ENCODE measurements at places on chromosomes 12 and 14.

GRCh38 chr12:89920866-89921265, 212.2 kb upstream of the ATP2B1 start:
- no peak for DNase-seq

DNA sequence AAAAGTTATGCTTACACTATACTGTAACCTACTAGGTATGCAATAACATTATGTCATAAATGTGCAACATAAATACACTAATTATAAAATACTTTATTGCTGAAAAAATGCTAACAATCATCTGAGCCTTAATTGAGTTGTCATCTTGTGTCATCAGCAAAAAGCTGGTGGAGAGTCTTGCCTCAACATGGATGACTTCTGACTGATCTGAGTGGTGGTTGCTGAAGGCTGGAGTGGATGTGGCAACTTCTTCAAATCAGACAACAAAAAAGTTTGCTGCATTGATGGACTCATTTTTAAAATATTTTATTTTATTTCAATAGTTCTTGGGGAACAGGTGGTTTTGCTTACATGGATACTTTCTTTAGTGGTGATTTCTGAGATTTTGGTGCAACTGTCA, 93.9 kb upstream of the AMN1 start:
- DNase-seq = no peak

DNA sequence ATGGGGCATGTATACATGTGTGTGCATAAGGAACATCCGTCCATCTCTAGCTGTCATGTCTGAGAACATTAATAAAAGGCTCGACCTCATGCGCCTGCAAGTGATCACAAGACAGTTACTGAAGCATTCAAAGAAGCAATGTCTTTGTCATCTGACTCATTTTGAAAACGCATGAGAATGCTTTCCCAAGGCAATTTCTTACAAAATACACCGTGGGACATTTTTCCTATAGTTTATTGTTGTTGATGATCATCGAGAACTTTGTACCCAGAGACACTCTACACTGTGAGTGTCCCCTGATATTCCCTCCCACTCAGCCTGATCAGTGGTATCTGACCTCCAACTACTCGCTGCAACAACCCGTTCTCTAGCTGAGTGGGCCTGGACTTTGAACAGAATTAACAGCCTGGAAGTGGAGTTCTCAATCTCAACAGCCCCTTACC, 68.1 kb downstream of the ETV6 start:
- DNase-seq = no peak

- no peak for DNase-seq
Measured at GRCh38 chr12:5138256-5138655, 94.6 kb downstream of the KCNA5 start.

DNA sequence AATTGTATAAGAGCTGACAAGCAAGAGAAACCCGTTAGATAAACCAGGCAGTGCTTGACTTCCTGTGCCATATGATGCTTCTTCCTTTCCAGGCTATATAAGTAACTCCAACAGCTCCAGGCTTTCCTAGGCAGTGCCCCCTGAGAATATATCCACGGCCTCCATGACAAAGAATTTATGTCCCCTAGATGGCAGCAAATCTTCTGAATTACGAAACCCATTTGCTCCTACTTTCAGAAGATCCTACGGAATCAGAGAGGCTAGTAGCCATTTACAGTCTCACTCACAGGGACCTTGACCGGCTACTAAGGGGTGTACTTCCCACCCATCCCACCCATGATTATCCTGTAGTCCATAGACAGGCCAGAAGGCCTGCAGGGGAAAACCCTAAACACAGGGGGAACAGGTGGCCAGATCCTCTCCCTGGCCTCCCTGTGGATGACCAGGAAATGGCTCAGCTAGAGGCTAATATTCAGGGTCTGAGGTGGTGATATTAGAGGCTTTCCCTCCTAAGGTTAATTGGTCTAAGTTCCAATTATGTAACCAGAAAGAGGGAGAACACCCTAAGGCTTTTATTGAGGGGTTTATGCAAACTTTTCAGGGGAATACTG, 77.2 kb upstream of the DCD start:
- DNase-seq = no peak

DNA sequence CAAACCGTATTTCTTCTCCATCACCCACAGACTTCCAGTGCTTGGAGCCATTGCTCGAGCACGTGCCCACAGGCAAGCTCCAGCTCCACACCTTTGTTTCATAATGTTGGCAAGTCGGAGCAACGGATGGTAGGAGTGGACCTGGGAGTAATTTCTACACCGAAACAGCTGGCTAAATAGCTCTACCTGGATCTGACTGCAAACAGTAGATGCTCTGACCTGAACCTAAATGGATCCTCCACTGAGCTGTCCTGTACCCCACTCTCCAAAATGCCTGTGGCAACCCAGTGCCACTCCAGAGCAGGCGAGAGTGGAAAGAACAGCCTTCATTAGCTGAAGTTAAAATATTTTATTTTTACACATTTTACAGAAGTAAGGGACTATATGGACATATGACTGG, 108.7 kb downstream of the BMP4 start:
- no peak for DNase-seq

Data from stimulated activated CD4-positive, alpha-beta T cell treated with anti-CD3 and anti-CD28 coated beads, Interleukin-1b, Interleukin-23, amount 100 ng/mL, for 1 hour (primary cell).